Inflammatory macrophage treated with lipopolysaccharide for 1 hour (primary cell): ENCODE measurements at places on chromosomes 16 and 17.

GRCh38 chr16:4399001-4399730 is 17.2 kb downstream of the CORO7 start:
- peak; percentile 51 for DNase-seq

DNA sequence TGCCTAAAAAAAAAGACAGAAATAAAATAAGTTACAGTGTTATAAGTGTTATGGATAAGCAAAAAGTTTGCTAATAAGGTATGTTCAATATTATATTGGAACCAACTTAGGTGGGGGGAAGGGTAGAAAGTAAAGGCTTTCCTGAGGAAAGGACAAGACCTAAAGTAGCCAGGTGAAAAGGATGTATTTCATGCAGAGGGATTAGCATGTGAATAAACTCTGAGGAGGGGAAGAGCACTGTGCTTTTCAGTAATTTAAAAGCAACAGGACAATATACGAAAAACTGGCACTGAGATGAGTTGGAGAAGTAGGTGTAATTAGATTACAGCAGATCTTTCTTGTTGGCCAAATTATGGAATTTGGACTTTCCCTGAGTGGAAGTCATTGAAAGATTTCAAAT is 7.6 kb downstream of the TOP2A start:
- no peak for DNase-seq

- no peak for DNase-seq
Measured at GRCh38 chr16:13931845-13932244, 11.9 kb downstream of the ERCC4 start.

GRCh38 chr16:17261197-17261858 is 209.4 kb downstream of the XYLT1 start:
- DNase-seq, result no peak

- DNase-seq, result no peak
Measured at GRCh38 chr16:81492311-81492761, 47.7 kb downstream of the CMIP start.

- no peak for DNase-seq
Measured at GRCh38 chr16:23384878-23385277, 68.1 kb downstream of the COG7 start.

- no peak for DNase-seq
Measured at GRCh38 chr16:54317101-54317611, 30.6 kb upstream of the IRX3 start.

DNA sequence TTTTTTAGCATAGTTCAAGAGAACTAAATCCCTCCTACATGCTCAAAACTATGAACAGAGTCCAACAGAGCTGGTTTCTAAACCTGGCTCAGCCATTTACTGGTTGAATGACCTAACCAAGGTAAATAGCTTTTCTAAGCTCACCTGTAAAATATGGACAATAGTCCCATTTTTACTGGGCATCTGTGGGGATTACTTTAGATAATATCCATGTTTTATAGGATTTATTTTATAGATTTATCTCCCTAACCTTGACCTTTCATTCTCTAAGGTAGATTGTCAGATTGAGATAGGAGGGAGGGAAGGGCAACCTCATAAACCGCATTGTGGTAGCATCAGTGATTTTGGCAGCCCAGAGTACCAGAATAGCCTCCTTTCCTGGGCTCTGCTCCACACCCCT is 178.5 kb upstream of the TOX3 start:
- DNase-seq, result no peak

GRCh38 chr16:11383481-11384183 is 38.4 kb downstream of the RMI2 start:
- no peak for DNase-seq

- DNase-seq, result no peak
Measured at GRCh38 chr16:69419956-69420355, 4.5 kb upstream of the CYB5B start.

DNA sequence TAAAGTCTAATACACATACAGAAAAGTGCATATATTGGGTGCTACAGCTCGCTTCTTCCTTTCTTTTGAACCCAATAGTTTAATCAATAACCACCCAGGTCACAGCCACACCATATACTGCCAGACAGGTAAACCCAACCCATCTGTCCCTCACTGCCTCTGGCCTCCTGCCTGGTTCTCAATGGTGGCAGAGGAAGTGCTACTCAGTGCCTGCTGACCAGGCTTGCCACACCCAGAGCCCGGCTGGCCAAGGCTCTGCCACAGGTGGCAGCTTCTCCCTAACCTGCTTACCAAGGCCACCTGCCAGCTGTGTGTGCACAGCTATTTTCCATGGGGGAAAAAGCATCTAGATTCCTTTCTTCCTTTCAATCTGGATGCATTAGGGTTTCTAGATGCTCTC is 584 bp downstream of the PMP22 start:
- no peak for DNase-seq

DNA sequence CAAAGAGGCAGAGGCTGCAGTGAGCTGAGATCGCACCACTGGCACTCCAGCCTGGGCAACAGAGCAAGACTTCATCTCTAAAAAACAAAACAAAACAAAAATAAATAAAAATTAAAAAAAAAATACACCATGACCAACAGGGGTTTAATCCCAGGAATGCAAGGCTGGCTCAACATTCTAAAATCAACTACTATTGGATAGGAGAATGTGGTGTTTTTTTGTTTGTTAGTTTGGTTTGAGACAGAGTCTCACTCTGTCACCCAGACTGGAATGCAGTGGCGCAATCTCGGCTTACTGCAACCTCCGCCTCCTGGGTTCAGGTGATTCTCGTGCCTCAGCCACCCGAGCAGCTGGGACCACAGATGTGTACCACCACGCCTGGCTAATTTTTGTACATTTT is 19.9 kb downstream of the GFOD2 start:
- no peak for DNase-seq

GRCh38 chr16:76035689-76036088 is 241.5 kb upstream of the CNTNAP4 start:
- DNase-seq, result no peak

GRCh38 chr16:85491058-85491771 is 121.9 kb upstream of the GSE1 start:
- peak; percentile 28 for DNase-seq

DNA sequence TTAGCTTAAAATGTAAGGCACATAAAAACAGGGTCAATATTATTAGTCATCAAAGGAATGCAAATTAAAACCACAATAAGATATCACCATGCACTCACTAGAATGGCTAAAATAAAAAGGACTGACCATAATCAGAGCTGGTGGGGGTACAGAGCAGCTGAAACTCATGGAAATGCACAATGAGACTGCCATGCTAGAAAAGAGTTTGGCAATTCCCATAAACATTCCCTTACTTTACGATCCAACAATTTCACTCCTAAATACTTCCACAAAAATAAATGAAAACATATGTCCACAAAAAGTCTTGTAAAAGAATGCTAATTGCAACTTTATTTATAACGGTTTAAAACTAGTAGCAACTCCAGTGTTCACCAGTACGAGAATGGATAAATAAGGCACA is 36.1 kb upstream of the ERCC4 start:
- DNase-seq, result no peak
